Kidney capillary endothelial cell (primary cell): ENCODE measurements at places on chromosomes 5 and 9.

DNA sequence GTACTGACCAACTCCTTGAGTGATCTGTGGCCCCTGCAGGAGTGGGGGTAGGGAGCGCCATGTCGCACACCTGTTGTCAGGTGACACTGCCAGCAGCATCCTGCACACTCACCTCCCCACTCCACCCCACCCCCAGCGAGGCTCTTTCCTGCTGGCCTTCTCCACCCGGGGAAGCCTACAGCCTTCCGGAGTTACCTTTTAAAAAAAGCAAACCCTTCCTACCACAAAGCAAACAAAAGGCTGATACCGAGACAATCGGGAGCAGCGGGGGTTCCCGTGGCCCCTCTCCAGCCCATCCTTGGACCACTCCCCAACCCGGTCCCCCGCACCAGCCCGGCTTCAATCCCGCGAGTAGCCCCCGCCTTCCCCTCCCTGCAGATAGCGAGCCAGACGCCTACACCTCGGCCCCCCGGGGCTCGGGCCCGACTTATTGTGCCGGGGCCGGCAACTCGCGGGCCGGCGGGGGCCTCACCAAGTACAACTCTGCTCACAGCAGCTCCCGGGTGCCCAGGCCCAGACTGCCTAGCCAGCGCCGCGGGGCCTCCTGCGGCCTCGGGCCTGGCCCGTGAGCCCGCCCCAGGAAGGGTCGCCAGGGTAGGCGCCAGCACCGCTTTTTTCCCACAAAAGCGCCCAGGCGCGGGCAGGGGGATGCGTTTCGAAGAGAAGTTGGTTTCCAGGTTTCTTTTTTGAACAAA, 724 bp downstream of the MACROH2A1 start:
- no peak for DNase-seq

DNA sequence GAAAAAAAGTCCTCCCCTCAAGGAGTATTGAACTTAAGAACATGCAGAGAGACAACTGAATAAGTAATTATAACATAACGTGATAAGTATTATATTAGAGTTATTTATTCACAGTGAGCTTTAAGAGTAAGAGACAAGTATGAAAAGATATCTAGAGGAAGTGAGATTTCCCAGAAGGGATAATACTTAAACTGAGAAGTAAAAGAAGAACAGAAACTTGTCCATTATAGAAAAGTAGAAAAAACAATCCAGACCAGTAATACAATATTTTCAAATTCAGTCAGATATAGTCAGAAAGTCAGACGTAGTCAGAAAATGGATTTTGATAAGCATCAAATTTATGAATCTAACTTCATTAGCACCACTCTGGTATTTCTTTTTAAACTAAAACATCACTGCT, 613.0 kb upstream of the CCNG1 start:
- no peak for DNase-seq

GRCh38 chr5:101904736-101905135, 391.3 kb downstream of the SLCO4C1 start:
- no peak for DNase-seq

DNA sequence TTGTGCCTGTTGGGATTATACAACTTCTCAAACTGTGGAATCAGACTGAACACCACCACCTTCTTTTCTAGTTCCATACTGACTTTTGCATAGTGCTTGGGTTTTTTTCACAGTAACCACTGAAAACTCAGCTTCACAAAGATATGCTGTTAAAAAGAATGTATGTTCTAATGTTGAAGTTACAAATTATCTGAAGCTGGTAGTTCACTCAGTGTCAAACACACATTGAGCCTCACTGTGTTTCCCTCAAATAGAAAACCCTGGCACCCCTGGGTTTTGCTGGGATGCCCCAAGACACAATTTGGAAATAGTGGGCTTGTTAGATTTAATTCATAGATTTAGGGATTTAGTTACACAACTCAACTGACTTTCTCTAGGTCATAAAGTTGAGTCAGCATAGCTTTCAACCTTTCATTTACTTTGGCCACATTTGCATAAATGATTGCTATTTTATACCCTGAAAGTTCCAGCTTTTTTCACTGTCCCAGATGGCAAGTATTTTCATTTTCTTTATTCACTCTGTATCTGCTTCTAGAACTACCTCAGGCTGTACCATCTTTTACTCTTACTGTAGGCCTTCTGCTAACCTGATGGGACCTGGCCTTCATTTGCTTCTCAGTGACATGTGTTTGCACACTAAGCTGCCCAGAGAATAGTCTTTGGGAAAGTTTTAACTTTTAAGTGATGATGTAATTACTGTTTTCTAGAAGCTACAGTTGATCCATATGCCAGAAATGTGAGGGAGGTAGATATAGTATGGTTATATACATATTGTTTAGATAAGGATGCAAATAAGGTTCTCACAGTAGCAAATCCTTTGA, 115.1 kb downstream of the CDC42SE2 start:
- DNase-seq, result peak; percentile 22

DNA sequence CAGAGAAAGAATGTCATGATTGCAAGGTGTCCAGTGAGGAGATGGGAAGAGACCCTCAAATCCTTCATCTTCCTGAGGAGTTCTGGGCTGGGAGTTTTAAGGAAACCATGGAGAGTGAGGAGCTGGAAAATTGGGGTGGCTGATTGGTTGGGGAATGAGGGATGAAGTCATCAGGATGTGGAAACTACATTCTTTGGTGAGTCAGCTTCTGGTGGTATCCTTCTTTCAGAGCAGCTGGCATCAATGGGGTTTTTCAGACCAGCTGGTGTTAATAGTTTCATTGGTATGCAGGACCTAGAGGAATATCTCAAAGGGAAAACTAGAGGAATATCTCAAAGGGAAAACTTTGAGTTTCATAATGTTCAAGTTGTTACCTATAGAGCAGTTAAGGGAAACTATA, 45.2 kb downstream of the RNF180 start:
- DNase-seq, result peak; percentile 86
